NCI-H345 (cell line): ENCODE measurements at places on chromosomes 6 and 20.

DNA sequence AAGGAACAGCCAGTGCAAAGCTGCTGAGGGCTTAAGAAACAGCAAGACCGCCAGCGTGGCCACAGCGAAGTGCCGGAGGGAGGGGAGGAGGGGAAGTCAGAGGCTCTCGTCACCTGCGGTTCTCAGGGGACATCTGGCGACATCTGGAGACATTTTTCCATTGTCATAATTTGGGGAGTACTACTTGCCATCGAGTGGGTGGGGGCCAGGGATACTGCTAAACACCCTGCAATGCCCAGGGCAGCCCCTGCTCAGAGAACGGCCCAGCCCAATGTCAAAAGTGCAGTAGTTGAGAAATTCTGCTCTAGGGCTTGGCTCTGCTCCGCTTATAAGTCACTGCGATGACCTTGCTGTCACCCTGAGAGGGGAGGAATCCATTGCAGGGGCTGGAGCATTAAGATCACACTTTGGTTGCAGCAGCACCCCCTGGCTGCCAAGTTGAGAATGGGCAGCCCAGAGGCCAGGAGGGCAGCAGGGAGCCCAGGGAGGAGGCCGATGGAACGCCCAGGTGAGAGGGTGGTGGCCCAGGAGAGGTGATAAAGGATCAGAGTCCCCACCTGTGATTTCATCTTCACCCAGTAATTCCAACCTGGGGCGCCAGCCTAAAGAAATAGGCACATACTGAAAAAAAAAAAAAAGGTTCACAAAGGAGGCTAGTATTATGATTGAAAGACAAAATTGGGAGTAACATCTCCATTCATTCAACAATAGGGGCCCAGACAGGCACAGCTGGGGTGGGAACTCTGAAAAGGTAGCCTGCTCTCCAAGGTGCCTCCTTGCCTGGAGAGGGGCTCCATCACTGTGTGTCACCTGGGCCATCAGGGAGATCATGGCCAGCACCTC lies 218.2 kb downstream of the BMP7 start:
- DNase-seq, result peak; percentile 36

DNA sequence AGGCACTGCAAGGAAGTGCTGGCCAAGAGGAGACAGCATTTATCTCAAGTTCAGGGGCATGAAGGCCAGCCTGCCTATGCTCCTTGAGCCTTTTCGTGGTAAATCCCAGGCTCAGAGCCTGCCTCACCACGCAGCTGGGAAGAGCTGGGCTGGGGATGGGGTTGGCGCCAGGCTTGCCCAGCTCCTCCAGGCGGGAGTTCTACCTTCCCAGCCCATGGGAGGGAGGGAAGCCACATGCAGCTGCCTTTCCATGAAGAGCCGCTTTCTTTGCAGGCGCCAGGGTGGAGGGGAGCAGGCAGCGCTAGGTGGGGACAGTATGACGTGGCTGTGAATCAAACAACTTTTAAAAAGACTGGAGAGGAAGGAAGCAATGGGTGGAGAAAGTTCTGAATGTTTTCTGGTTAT lies 19.5 kb upstream of the SIRT5 start:
- no peak for DNase-seq

DNA sequence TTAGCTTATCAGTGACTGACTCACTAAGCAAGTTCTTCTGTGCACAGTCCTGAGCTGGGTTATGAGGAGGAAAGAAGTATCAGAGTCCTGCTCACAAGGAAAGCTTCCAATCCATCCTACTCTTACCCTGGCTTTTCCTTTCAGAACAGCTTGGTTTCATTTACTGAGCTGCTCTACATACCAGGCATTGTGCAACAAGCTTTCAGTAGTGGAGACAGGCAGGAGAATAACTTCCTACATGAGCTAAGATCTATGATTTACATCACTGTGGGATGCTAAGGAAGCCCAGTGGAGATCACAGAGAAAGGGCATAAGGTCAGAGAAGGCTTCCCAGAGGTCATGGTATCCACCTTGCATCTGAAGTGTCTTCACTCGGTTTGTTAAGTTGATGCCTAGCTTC lies 144.5 kb downstream of the MAP3K7 start:
- DNase-seq, result no peak

- no peak for DNase-seq
Observed at GRCh38 chr6:144232832-144233230, 52.3 kb upstream of the UTRN start.

GRCh38 chr20:47907031-47907675 lies 121.9 kb upstream of the SULF2 start:
- no peak for DNase-seq
